Posterior cingulate gyrus (tissue), 11 donors: ENCODE measurements at places on chromosomes 3 and 15.

GRCh38 chr15:78229431-78230406 is 4.6 kb downstream of the ACSBG1 start:
- no peak for DNase-seq

GRCh38 chr15:76467136-76467535 is 130.6 kb downstream of the ISL2 start:
- no peak for DNase-seq

DNA sequence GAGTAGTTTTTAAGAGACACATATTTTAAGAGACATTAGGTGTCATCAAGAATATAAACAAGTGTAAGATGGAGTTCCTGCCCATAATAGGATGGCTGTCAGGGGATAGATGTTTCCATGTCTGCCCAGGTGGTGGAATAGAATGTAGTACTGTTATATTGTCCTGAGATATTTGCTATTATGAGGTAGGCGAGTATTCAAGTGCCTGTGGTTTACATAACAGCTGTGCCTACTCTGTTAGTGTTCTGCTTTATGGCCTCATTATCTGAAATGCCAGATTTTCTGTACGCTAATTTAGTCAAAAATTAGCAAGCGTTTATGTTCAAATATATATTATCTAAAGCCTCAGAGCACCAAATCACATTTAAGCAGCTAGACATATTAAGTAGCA is 360.2 kb upstream of the ROPN1 start:
- no peak for DNase-seq

DNA sequence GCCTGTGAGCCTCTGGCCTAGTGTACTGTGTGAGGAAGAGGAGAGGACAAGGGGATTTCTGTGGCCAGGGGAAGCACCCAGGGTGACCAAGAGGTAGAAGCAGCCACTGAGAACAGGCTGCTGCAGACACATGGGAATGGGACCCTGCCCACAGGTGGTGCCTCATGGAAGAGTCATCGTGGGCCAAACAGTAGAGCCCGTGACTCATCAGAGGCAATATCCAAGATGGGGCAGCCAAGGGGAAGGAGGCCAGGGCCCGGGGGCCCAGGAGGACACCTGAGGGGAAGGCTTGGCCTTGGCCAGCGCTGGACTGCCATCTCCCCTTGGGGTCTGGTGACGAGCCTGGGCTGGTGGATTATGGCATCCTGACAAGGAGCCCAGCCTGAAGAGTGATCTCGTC is 275.0 kb upstream of the LYSMD4 start:
- DNase-seq: no peak

- no peak for DNase-seq
These were observed 19.3 kb upstream of the SLC4A7 start for GRCh38 chr3:27503526-27503925.

GRCh38 chr15:78023865-78024518 is 53.5 kb downstream of the TBC1D2B start:
- DNase-seq: no peak

- DNase-seq: no peak
These were observed 429.4 kb downstream of the NTRK3 start for GRCh38 chr15:87827131-87827530.

DNA sequence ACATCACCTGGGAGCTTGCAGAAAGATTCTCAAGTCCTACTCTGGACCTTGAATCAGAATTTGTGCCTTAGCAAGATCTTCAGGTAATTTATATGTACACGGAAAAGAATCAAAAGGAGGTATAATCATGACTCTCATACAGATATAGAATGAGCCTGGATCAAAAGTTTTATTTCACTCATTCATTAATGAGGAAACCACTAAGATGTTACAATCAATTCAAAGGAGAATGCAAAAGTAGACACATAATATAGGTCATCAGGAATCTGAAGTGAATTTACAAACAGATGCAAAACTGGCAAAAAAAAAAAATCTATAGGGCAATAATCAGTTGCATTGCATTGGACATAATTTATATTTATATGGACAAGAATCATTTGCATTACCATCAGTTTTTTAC is 195.4 kb upstream of the TLE3 start:
- no peak for DNase-seq

DNA sequence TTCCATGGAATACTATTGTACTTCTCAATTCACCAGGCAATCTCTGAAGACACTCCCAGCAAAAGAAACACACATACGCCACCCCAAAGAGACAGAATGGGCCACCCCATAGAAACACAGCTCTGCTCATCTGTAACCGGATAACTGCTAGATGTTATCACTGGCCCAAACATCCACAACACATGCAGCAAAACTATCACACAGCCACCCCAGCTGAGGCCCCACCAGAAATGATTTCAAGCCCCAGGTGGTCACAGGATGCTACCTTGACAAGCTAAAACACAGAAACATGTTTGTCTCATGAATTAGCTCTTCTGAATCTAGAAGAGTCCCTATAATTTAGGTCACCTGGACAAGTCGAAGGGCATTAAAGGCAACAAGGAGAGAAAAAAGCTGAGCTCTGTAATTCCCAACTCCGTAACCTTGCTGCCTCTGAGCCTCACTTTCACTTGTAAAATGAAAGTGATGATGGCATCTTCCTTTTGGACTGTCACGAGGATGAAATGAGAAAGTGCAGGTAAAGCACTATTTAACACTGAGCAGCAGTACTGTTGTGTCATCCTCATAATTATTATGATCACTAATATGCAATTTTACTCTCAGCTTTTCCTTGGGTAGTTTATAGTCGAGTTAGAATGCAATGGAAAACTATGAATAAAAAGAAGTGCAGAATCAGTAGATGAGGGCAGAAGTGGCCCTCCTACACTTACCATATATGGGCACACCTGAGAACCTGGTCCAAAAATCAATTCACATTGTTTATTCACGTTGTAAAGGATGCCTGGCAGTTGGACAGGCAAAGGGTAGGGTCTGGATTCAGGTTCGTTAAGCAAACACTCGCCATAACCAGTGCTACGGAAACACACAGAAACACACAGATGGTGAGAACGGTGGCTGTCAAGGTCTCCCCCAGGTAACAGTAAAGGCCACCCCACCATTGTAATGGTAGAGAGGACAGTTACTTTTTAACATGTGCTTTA is 38.6 kb downstream of the ADAMTS9 start:
- DNase-seq: no peak

DNA sequence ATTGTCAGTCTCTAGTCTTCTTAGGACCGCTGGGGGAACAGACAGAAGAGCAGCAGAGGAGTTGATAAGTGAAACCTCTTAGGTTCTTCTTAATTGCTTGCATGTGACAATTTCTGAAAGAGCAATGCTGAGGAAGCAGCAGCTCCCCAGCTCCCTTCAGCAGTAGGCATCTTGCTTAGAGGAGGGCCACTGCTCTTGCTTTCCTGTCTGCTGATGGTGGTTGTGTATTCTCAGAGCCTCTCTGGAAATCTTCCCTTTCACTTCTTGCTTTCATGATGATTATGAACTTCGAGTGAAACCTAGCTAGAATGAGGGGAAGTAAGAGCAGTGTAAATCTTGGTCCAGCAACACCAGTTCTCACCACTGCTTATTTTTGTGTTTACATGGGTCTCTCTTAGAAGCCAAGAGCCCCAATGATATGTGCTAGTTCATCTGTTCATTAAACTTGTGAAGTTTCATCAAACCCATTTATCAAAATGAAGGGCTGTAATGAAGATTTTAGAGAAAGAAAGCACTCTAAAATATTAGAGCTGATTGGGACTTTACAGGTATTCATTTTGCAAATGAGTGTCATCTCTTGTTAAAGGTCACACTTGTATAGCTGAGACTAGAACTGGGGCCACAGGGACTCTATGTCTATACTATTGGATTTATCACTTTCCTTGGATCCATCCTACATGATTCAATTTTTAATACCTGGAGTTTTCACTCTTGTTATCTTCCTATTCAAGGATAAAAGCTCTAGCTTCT is 246.7 kb downstream of the LPP start:
- no peak for DNase-seq

DNA sequence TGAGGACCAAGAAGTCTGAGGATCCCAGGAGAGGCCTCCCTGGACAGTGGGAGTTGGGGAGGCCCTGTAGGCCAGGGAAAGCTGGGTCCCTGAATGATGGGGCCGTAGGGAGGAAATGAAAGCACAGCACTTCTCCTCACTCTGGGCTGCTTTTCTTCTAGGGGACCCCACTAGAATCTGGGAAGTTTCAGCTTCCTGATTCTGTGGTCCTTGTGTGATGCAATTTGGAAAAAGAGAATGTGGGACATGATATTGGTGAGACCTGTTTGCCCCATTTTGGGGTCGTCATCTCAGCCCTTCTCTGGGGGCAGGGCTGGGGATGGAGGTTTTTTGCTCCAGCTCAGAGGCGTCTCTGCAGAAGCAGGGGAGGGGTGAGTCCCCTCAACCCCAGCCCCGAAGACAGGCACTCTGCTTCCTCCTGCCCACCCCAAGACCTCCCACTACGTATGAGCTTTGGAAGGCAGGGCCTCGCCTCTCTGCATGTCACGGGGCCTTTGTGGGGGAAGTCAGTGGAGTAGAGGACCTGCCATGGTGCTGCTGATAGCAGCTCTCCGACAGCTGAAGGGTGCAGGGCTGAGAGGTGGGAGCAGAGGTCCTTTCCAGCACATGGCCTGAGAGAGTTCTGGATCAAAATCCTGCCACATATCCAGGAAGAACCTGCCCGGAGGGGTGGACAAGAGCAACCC is 1.5 kb upstream of the SNX22 start:
- DNase-seq: no peak

DNA sequence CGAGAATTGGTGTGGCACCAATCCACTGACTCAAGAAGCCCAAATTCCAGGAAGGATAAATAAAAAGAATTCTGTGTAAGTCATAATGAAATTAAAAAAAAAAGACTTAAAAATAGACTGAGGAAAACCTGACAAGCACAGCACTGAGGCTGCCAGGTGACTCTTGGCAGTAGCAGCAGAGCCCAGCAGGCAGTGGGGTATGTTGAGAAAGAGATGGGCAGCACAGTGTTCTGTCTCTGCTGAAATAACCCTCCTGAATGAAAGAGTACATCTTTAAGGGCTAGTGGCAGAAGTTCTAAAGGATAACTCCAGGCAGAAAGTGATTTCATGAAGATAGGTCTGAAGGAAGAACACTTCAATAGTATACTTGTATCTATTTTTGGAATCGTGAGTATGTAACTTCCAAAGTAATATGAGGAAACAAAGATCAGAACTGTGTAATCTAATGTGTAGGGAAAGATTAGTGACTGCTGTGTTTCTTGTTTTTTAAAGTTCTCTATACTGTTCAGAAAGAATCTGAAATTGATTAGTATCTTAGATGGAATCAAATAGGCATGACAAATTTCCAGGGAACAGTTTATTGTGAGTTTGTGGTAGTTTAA is 75.9 kb downstream of the RAB7A start:
- DNase-seq: no peak

GRCh38 chr15:53272116-53272515 is 482.0 kb upstream of the ONECUT1 start:
- no peak for DNase-seq

GRCh38 chr3:157499342-157499963 is 3.8 kb downstream of the VEPH1 start:
- DNase-seq: peak; percentile 84

GRCh38 chr3:86771741-86772512 is 219.0 kb downstream of the VGLL3 start:
- DNase-seq: no peak

DNA sequence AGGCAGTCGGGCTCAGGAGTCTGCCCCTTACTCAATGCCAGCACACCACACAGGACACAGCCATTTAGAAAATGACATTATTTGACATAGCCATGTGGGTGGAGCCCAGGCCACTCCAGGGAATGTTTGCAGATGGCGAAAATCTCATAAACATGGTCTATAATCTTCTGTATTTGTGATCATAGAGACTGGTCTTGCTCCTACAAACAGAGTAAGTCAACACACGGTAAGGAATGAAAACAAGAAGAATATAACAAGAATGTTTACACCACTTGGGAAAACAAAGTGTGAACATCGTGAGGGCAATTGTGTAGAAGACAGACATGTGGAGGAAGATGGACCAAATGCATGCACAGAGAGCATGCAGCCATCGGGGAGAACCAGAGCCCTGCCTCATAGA is 68.2 kb downstream of the SEMA5B start:
- DNase-seq: no peak

- DNase-seq: no peak
These were observed 76.2 kb downstream of the NFKBIZ start for GRCh38 chr3:101925564-101925963.

GRCh38 chr3:47567149-47567548 is 11.5 kb downstream of the CSPG5 start:
- DNase-seq: no peak

GRCh38 chr3:106703524-106703923 is 673.7 kb upstream of the CCDC54 start:
- DNase-seq: no peak

- DNase-seq: no peak
These were observed 191.4 kb downstream of the LRTM1 start for GRCh38 chr3:54736459-54736858.

- no peak for DNase-seq
These were observed 28.6 kb upstream of the STXBP5L start for GRCh38 chr3:120879411-120879810.

DNA sequence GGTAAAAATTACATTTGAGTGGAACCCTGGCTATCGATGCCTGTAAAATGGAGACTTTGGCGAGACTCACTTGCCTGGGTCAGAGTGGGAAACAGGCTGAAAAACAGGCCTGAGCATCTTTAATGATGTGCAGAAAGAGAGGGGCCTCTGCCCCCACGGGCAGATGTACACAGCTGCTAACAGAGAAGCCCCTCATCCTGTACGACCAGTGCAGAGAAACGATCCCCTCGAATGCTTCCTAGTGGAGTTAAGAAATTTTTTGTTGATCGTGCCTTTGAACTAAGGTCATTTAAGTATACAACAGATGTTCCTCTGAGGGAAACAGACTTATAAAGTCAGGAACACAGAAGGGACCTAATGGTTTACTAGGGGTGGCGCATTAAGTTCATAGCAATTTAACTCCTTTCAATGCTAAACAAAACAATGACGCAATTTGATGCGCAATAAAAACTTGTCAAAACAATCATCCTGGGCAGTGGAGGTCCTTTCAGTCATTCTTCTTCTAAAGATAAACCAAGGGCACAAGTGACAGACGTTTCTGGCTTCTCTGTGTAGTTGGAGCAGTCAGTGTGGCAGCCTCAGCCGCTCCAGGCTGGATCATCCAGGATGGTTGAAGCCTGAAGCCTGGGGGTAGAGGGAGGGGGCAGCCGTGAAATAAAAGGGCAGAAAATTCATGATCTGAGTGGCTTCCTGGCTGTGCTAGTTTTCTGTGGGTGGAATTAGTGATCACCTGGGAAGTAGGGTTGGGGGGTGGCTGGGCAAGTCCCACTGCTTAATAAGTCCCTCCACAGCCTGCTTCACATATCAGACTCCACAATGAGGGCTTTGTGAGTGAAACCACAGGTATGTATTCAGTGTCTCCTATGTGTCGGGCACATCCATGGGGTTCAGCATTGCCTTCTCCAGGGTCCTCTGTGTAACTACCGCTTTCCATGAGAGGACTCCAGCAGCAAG is 50.8 kb upstream of the MRPS22 start:
- DNase-seq: peak; percentile 36

- DNase-seq: no peak
These were observed 88.0 kb upstream of the ROPN1 start for GRCh38 chr3:124079912-124080276.

- DNase-seq: no peak
These were observed 110.1 kb downstream of the CADM2 start for GRCh38 chr3:85068911-85069310.
